Urinary bladder (tissue), 4 donors: ENCODE measurements at places on chromosomes 7 and 10. TPM values are rescaled to one million over a fixed set of nuclear protein-coding genes. Genes with fewer than 3 reads are reported as not detected.

- no peak for DNase-seq
Measured at GRCh38 chr7:151697942-151698341, 178.2 kb upstream of the RHEB start.

DNA sequence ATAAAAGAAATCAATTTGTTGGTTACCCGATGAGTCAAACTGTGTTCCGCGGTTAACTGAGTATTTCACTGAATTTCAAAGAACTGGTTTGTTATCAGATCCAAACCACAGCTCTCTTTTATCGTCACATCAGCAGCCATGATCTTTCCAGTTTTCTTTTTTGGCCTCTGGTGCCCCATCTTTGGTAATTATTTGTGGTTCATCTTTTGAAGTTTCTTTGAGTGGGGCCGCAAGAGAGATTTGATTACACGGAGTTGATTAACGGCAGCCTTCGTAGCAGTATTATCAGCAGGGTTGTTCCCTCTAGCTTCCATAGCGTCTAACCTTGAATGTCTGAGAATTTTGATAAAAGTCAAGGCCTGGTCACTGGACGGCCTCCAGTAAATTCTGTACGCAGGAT is 154.9 kb upstream of the TNRC18 start:
- no peak for DNase-seq

DNA sequence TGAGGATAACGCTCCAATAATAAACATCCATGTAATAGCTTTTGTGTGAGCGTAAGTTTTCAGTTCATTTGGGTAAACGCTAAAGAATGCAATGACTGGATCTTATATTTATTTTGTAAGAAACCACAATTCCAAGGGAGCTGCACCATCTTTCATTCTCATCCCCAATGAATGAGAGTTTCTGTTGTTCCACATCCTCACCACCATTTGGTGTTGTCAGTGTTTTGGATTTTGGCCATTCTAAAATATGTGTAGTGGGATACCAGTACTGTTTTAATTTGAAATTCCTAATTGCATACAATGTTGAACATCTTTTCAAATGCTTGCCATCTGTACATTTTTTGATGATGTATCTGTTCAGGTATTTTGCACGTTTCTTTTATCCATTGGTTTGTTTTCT is 50.9 kb upstream of the SEMA3D start:
- DNase-seq = no peak

- DNase-seq = peak; percentile 66
Measured at GRCh38 chr10:114714281-114714741, 56.2 kb upstream of the ABLIM1 start.

GRCh38 chr7:128800567-128800966 is 8.8 kb downstream of the CCDC136 start:
- DNase-seq = no peak

GRCh38 chr7:99497766-99498545 is 2.1 kb downstream of the ZNF394 start:
- DNase-seq = no peak

DNA sequence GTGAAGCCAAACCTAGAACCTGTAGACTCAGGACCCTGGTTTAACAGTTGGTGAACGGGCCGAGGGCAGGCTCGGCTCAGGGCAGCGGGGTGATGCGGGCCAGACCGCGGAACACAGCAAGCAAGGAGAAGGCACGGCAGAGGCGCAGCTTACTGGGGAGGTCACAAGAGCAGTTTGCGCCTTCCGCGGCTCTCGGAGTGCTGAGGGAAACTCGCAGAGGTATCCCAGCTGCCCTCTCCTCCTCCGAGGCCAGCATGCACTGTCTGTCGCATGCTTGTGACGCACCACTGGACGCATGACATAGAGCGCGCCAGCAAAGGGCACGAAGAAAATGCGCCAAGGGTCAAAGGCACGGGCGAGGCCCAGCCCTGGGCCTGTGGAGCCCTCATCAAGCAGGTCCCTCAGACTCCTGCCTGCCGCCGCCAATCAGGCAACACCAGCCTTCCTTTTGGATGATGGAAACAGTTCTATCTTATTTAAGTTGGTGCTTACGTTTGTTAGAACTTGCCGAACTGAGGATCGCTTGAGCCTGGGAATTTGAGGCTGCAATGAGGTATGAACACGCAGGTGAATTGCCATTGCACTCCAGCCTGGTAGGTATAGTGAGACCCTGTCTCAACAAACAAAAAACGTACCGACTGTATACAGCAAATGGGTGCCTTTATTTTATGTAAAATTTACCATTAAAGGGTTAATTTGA is 574.3 kb upstream of the GHITM start:
- DNase-seq = no peak

DNA sequence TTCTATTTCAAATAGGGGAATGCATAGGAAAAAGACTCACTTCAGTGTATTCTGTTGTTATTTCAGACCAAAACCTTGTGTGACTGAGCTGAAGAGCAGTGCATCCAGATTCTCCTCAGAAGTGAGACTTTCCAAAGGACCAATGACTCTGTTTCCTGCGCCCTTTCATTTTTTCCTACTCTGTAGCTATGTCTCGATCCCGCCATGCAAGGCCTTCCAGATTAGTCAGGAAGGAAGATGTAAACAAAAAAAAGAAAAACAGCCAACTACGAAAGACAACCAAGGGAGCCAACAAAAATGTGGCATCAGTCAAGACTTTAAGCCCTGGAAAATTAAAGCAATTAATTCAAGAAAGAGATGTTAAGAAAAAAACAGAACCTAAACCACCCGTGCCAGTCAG is 12.0 kb downstream of the TET1 start:
- no peak for DNase-seq

- no peak for DNase-seq
Measured at GRCh38 chr10:91444211-91445182, 34.4 kb downstream of the HECTD2 start.

DNA sequence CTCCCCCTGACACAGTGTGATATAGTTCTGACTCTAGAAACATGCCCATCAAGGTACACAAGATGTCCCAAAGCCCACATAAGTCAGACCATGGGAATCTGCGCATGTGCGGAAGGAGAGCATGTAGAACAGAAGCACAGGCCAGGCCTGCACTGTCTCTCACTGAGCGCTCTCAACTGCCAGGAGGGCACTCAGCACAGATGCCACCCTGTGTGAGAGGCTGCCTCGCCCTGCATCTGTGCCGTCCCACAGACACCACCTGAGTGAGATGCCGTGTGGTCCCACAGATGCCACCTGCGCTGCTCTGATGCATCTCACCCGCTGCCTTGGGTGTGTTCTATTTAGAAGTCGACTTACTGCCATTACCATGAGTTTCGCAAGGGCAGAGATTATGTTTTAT is 98.4 kb downstream of the VOPP1 start:
- DNase-seq = no peak

DNA sequence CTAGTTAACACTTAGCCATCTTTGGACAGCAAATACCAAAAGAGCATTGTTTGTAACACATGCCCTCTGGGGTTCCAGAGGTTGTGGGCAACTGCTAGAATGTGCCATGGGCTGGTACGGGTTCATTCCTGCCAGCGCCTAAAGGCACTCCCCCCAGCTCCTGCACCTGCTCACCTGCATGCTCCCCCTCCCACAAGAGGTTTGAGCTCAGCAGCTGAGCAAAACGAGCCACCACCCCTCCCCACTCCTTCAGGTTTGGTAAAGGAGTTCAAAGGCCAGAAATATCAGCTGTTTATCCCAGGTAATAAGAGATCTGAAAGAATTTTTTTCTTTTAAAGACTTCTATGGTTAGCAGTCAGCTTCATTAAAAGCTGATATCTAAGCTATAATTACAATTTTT is 53.5 kb downstream of the HTR7 start:
- no peak for DNase-seq

DNA sequence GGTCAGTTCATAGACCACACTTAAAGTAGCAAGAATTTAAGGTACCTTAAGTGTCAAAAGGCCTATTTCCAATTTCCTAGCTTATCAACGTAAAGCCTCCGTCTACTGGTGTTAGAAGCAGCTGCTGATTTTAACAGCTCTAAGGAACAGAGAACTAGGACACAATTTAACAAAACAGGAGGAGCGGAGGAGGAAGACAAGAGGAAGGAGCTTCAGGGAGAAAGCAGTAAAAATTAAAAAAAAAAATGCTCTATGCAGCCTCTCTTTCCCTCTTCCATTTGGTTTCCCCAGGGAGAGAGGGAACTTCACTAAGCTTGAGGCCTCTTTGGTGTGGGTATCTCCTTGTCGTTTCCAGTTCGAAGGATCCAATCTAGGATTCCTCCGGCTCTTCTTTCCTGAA is 22.7 kb downstream of the ARHGAP21 start:
- no peak for DNase-seq

- no peak for DNase-seq
Measured at GRCh38 chr7:129376076-129376777, 58.0 kb upstream of the STRIP2 start.

DNA sequence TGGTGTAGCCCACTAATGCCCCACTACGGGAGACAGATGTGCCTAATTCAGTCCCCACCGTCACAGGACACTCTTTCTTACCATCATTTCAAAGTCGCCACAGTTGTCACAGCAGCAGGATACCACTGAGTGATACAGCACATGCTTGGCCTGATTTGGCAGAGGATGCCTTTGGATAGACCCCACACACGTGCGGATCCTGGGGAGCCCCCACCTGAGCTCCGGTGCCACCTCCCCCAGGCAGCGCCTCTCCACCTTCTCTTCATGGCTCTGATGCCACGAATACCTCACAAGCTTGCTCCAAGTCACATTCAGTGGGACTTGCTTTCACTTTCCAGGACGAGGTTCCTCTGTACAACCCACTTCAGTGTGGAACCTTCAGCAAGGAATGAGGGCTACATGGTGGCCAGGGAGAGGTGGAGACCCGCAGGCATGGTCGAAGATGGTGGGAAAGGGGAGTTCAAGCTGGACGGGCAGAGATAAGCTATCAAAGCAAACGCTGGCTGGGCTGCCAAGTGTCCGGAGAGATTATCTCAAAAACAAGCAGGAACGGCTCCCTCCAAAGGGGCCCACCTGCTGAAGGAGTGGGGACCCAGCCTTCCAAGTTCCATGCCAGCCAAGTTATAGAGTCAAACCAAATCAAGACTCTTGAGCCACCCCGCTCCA is 107.4 kb downstream of the ZRANB1 start:
- no peak for DNase-seq

- no peak for DNase-seq
Measured at GRCh38 chr10:53122281-53122680, 349.7 kb upstream of the MBL2 start.

DNA sequence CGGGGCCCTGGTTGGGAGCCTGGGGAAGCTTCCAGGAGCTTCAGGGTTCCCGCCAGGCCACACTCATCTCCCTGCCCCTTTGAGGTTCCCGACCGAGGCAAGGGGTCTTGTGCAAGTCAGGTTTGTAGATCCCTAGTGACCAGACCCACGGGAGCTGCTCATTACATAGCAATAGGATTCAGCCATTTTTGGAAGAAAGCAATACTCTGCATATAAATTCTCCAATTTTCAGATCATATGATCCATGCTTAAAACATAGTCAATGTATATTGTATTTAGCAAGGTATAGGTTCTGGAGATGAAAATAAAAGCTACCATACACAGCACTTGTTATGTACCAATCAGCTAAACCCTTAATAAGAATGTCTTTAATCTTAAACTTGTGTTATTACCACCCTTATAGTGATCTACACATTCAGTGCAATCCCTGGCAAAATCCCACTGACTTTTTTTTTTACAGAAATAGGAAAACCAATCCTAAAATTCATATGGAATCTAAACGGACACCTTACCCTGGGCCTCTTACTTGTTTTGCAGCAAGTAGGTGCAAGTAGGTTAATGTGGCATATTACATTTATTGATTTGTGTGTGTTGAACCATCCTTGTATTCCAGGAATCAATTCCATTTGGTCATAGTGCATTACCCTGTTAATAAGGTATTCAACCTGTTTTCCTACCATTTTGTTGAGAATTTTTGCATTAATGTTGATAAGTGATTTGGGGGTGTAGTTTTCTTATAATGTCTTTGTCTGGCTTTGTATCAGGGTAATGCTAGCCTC is 13.8 kb upstream of the FKBP9 start:
- DNase-seq = no peak

DNA sequence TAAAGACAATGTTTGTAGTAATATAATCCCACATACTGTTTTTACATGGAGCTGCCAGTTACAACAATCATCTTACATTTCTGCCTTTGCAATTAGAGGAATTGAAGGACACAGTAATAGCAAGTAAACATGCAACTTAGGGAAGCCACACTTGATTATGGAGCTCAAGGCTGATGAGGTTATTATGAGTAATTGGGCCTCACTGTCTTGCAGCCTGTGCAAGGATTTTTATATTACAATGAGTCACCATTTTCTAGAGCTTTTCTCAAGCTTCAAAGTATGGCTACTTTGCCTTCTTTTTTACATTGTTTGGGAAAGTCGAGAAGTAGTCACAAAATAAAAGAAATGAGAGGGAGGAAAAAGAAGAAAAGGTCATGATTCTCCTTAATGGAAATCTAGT is 226.4 kb downstream of the KIAA1217 start:
- no peak for DNase-seq

GRCh38 chr7:23618241-23618640 is 21.1 kb downstream of the CCDC126 start:
- no peak for DNase-seq

- no peak for DNase-seq
Measured at GRCh38 chr10:80477-81105, 31.5 kb upstream of the TUBB8 start.

GRCh38 chr10:26468700-26469099 is 30.6 kb downstream of the APBB1IP start:
- DNase-seq = no peak

DNA sequence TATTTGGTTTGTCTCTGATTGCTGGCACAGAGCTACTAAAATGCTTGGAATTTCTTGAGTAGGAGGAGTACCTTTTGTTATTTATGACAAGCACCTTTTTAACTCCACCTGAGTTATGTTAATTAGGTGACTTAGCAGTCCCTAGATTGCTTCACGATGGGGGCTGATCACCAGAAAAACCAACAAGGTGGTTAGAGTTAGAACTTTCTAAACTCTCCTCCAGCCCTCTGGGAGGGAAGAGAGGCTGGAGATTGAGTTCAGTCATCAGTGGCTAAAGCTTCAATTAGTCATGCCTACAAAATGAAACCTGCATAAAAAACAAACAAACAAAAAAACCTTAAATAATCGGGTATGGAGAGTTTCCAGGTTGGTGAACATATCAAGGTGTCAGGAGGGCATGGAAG is 23.6 kb upstream of the ING3 start:
- DNase-seq = no peak

- DNase-seq = no peak
Measured at GRCh38 chr10:34585422-34586112, 229.5 kb downstream of the PARD3 start.

Gene IFIT1B
- 2.2 TPM for total RNA-seq

Gene PRTFDC1
- total RNA-seq = 29.2 TPM

Gene STK31
- 0.90 TPM for total RNA-seq

Gene SLC16A12
- total RNA-seq = 4.2 TPM

Gene INSYN2A
- total RNA-seq = 8.8 TPM

Gene RSPH10B2
- total RNA-seq = 0.53 TPM

Gene TFPI2
- 19.3 TPM for total RNA-seq

Gene HMX2
- not detected for total RNA-seq

Gene TMEM196
- 1.0 TPM for total RNA-seq

Gene NKX2-3
- total RNA-seq = 0.11 TPM

Gene ZNF25
- total RNA-seq = 29.0 TPM
